ENCODE measurements at places on chromosomes 12 and 14.
A peak's percentile ranks its signal among the peaks of the same experiment; 100 is the strongest.

DNA sequence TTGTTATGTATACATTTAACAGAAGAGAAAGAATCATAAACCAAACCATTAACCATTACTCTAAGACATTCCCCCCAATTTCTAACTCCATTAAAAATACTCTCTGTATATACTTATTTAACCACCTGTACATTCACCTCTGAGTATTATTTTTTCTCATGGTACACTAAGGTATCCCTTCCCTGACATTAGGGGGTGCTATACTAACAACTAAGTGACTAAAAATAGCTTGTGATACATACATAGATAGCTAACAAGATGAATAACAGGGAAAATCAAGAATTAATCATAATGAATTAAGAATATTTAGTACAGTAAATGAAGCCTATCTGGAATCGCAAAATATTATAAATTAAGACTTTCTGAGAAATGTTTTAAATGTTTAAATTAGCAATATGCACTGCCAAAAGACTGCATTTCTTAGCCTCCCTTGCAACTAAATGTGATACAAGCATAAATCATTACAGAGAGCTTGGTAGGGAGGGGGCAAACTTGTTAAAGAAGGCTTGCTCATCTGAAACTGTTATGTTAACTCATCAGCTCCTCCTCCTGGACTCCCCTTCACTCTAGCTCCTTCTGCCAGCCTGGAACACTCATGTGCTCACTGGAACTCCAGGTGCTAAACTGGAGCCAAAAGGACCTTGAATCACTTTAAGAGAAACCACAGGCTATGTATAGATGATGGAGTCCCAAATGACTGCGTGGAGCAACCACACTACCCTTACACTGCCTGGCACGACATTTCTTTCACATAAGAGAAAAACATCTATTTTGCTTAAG is 14.9 kb downstream of the C2CD5 start:
- no peak for DNase-seq

- DNase-seq = no peak
Measured at GRCh38 chr12:132131952-132132351, 12.2 kb downstream of the DDX51 start.

GRCh38 chr14:94124582-94125377 is 4.6 kb downstream of the IFI27L2 start:
- no peak for DNase-seq

DNA sequence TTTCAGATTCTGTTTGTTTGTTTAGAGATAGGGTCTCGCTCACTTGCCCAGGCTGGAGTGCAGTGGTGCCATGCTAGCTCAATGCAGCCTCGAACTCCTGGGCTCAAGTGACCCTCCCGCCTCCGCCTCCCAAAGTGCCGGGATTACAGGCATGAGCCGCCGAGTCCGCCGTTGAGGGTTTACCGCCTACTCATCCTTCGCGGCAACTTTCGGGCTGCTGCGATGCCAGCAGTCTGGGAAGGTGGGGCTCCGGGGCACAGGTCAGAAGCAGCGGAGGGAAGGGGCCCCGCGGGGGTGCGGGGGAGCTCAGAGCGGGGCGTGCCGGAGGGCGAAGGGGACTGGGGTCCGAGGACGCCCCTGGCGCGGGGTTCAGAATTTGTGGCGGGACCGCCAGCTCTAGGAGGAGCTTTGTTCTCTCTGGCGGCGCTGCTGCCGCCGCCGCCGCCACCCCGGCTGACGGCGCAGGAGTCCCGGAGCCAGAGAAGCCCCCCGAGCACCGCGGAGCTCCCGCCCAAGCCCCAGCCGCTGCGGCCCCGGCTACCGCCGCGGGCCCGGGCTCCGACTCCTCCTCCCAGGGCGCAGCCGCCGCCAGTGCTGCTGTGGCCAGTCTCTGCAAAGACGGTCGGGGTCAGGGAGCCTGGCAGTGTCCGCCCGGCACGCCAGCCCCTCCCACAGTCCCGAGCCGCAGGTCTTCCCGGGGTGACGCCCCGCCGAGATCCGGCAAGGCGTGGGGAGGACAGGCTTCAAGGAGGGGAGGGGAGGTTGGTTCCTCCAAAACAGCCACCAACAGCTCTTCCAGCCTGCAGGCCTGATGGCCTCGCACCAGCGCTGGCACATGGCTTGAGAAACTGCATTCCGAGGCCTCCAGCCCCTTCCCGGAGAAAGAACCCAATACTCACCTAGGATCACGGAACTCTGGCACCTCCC is 10.9 kb upstream of the KRT77 start:
- no peak for DNase-seq

DNA sequence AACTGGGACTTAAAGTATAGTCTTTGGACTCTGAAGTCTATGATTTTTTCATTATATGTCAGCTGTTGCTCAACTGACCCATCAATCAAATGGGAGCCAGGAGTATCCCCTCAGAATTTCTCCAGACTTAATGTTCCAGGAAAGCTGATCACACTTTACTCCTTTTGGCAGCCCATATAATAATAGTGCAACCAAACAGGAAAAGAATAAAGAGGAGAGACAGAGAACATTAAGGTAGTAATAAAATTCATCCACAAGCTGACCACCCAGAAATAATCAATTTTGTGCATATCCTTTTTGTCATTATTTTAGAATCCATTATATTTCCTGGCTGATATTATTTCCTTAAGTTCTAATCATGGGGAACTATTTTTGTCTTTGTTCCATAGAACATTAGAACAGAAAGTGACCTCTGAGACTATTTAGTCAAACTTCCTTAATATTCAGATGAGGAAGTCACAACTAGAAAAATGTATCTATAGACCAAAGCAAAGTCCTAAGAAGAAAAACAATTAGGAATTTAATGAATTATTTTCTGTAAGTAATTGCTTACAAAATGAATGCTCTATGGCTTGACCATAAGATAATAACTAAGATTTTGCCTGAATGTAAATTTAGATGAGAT is 238.1 kb upstream of the SEL1L start:
- DNase-seq = no peak

GRCh38 chr14:96362071-96362964 is 823 bp downstream of the ATG2B start:
- no peak for DNase-seq

- DNase-seq = no peak
Measured at GRCh38 chr12:81207173-81207572, 129.3 kb downstream of the ACSS3 start.

DNA sequence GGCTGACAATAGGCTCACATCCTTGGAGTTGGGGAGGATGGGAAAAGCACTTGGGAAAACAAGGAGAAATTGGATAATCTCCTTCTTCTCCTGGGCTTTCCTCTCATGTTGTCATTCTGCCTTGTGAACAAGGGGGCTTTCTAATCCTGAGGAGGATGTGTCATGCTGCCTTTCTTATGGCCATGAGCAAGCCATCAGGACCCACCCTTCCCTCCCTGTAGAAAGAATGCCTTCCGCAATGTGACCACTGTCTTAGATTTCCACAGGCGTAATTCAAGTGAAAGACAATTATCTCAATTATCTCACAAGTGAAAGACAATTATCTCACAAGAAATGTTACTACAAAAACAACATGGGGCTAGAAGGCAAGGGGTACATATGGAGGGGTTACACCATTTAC is 3.0 kb upstream of the OR6S1 start:
- no peak for DNase-seq

DNA sequence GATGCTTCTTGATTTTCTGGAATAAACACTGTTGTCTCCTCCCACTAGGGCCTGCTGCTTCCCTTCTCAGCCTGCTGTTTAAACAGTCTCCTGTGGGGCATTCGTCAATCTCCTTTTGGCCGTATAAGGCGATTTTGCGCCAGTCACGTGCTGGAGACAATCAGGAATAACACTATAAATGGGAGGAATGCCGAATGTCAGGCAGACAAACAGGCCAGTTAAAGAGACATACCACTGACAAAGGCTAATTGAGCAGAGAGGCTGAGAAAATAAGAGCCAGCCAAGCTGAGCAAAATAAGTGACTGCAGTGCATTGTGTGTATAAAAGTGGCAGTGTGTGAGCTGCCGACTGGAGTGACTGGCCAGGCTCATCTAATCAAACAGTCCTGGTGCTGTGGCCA is 23.3 kb downstream of the DMAC2L start:
- peak; percentile 92 for DNase-seq

- DNase-seq = peak; percentile 92
Measured at GRCh38 chr14:103562429-103563225, at the start of the genes BAG5 and COA8. Gene BAG5, minus strand, starts transcription at chr14:103562657. Its CDS starts 1,493 bp downstream, at chr14:103561164. Gene COA8, plus strand, starts transcription at chr14:103562960. Its CDS starts 42 bp downstream, at chr14:103563002.

DNA sequence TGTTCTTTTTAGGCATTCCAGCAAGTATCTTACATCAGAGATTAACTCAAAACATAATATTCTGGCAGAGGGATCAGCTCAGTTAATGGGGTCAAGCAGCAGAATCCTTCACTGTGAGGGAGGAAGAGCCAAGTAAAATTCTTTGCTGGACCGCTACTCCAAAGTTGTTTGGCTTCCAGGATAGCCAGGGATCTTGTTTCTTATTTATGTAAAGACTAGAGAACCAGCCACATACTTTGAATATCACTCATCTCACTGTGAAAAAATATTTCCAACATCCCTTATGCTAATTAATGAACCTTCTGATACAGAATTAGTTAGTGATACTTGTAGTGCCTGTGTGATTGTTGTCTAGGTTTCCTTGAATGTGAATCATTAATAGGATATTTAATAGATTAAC is 94.2 kb downstream of the PLEKHA5 start:
- DNase-seq = peak; percentile 16

DNA sequence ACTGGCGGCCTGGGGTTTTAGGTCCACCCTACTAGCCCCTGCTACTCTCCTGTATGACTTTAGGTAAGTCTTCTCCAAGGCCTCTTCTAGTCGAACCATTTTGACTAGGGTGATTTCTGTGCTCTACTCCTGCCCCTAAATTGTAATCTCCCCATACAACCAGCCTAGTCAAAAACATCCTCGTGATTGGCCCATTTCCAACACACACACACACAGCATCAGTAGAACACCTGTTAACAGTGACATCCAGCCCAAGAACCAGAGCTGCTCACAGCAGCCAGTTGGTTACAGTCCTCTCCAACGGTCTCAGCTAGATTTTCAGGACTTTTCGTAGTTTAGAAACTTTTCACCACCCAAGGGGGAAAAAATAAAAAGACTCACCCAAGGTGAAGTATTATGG is 30.9 kb downstream of the NT5DC3 start:
- DNase-seq = no peak

GRCh38 chr14:94138251-94138650 is 8.8 kb upstream of the IFI27L2 start:
- DNase-seq = no peak

- DNase-seq = no peak
Measured at GRCh38 chr12:109737126-109737525, 23.5 kb downstream of the FAM222A start.

DNA sequence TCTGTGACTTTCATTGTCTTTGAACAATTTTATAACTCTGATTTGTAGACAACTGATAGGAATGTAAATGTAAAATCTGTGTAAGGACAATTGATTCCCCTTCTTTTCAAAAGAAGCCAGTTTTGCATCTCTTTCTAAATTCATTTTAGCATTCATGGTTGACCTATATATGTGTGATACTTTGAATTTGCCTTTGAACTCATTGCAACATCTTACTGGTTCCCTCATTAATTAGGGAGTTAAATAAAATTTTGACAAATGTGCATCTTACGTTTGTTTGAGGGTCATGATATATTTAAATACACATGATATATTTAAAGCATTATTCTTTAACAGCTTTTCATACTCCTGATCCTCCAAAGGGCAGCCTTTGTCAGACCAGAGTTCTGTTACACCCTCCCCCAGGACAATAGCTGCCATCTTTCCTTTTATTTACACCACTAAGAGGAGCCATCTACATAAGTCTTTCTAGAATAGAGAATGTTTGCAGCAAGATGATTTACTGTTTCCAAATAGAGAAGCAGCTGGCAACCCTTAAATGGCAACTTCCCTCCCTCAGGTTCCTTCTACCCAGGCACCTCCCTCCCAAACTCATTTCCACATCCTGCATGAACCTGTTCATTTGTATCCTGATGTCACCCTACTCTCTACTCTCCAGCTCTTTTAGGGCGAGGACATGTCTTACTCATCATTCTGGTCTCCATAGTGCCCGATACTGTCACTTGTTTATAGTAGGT is 40.2 kb upstream of the APPL2 start:
- no peak for DNase-seq

- no peak for DNase-seq
Measured at GRCh38 chr14:23469906-23470403, 452 bp downstream of the NGDN start.

GRCh38 chr12:116689979-116690744 is 47.7 kb downstream of the SPRING1 start:
- no peak for DNase-seq

GRCh38 chr12:817941-818600 is 65.7 kb downstream of the WNK1 start:
- DNase-seq = no peak

DNA sequence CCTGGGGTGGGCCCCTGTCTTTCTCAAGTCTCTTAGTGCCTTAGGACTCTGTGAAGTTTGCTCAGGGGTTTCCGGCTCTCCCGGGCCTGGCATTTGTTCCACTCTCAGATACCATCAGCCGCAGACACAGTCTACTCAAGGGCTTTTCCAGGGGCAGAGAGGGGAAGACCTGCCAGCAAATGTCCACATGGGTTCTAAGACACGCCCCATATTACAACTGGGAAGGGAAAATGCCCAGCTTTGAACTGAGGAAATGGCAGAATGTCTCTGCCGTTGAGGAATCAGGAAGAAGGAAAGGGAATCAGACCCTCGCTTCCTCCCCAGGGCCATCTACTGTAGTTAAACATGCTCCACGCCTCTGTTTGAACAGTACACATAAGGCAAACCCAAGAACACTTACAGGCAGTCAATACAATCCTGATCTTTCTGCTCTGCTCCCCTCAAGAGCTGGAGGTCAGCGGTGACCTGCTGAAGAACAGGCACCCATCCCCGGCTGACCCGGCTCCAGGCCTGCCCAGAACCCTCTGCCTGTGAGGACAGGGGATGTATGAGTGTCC is 7.9 kb downstream of the CCDC85C start:
- no peak for DNase-seq
